ENCODE measurements at places on chromosomes 11 and 22. TPM values are rescaled to one million over a fixed set of nuclear protein-coding genes. Genes with fewer than 3 reads are reported as not detected.

ROBO3 gene
- 7.8 TPM for polyA plus RNA-seq

MB gene
- 59.4 TPM for polyA plus RNA-seq

DNA sequence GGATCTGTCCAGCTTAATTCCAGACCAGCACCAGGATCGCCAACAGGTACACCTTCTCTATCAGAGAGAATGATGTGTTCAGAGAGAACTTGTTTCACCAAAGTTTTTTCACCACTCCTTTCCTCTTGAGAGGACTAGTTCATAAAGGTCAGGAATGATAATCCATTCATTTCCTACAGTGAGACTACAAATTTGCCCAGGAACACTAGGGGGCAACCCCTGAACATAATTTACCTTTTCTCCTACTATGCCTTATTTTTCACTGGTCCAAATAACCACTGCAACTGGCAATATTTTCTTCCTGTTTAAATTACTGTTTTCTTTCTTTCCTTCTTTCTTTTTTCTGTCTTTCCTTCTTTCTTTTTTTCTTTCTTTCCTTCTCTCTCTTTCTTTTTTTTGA, 22.5 kb downstream of the CAVIN3 start:
- no peak for DNase-seq

DNA sequence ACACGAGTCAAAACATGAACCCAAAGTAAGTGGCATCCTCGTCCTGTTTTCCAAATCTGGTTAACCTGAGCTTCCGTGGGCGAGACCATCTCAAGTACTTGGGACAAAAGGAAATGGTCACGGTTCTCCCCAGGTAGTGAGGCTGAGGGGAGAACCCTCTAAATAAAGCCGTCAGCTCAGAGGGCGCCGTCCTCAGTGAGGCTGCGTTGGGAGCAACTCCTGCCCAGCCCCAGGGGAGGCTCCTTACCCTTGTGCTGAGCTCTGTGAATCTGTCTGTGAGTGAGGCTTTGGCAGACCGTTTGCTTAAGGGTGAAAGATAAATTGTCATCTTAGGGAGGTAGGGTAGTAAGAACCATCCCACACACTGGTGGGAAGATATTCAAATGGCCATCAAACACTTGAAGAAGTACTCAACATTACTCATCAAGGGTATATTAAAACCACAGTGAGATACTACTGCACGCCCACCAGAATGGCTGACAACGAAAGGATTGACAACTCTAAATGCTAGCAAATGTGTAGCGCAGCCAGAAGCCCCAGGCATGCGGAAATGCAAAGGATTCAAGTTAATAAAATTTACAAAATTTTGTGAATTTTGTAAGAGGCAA, 321.0 kb downstream of the TBC1D22A start:
- no peak for DNase-seq

DNA sequence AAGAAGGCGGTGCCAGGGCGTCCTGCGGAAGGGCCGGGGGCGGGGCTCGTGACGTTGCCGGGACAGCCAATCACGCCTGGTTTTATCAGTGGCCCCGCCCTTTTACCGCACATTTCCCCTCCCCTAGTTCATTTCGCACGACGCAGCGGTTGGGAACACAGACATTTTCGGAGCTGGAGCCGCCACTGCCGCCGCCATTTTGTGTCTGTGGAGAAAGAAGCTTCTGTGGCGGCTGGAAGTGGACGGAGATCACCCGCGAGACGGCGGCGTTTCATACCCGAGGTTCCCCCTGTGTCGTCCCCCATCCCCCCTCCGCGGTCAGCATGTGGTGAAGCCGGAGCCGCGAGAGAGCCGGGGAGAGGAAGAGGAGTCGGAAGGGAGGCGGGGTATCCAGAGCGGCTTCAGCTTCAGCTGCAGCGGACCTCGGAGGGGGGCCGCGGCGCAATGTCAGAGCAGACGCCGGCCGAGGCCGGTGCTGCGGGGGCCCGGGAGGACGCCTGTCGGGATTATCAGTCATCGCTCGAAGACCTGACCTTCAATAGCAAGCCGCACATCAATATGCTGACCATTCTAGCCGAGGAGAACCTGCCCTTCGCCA, at the start of gene PCF11:
TSS of gene PCF11 (plus strand) at position 136 of the 598 bp plus-strand sequence. CDS start at position 445, 309 bp downstream.
- no peak for DNase-seq

- DNase-seq, result no peak
Measured at GRCh38 chr11:23897453-23898286, 599.2 kb upstream of the LUZP2 start.
